ENCODE measurements at places on chromosomes 1 and 21.

DNA sequence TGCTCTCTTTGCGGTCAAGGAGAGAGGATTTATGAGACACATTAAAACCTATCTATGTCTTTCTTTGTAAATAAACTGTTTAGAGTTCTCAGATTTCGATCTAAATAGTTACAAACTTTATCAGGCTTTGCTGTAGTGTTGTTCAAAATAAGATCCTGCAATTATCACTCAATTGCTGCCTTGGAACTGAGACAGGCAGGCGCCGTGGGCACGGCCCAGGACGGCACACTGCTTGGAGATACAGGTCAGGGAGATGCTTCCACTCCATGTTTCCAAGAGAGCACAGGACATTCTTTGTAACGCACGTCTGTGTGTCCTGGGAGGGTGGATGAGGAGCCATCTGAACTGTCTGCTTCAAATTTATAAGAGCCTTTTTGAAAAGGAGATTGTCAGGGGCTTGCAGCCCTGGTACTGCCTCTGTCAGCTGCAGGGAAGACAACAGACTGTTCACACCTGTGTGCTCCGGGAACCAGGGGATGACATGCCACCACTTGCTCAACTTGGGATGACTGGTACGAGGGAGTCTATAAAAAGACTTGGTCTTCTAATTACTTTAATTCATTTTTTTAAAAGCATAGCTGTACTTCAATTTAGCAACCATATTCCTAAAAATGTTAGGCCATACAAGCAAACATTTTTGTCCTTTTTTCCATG, 472.9 kb upstream of the RUNX1 start:
- no peak for DNase-seq

DNA sequence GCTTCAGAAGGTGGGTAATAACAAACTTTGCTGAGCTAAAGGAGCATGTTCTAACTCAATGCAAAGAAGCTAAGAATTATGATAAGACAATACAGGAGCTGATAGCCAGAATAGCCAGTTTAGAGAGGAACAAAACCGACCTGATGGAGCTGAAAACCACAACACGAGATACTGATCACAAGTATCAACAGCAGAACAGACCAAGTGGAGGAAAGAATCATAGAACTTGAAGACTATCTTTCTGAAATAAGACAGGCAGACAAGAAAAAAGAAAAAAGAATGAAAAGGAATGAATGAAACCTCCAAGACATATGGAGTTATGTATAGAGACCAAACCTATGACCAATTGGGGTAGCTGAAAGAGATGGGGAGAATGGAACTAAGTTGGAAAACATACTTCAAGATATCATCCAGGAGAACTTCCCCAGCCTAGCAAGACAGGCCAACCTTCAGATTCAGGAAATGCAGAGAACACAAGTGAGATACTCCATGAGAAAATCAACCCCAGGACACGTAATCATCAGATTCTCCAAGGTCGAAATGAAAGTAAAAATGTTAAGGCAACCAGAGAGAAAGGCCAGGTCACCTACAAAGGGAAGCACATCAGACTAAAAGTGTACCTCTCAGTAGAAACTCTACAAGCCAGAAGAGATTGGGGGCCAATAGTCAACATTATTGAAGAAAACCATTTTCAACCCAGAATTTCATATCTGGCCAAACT, 20.5 kb downstream of the CD84 start:
- no peak for DNase-seq

DNA sequence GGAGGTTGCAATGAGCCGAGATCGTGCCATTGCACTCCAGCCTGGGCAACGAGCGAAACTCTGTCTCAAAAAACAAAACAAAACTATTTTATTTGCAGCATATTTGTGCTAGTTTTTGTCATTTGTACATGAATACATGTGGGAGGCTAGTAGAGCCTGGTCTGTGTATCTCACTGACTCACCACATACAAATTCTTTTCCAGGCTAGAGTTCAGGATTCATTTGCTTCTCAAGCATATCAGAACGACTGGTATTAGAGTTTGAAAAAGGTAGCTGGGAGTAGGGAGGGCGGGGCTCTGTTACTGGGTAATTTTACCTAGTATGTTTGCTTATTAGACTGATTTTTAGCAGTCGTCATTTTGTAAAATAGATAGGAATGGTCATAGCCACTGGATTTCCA, 4.5 kb upstream of the TOR3A start:
- peak; percentile 27 for DNase-seq

GRCh38 chr1:117059334-117059677, 820 bp upstream of the TTF2 start:
- no peak for DNase-seq

GRCh38 chr1:226736001-226736907, 2.8 kb downstream of the ITPKB start:
- peak; percentile 25 for DNase-seq
